ENCODE measurements at places on chromosomes 6 and 20. TPM values are rescaled to one million over a fixed set of nuclear protein-coding genes. Genes with fewer than 3 reads are reported as not detected.
A peak's percentile ranks its signal among the peaks of the same experiment; 100 is the strongest.

- no peak for DNase-seq
- H3K4me3 ChIP-seq, result no peak overlapping the region
- peaks cover 19% of the 10 kb centered on the region for H3K4me1 ChIP-seq
- H3K27me3 ChIP-seq, result peaks cover 6% of the 10 kb centered on the region
- H3K27ac ChIP-seq, result no peak overlapping the region
- H3K36me3 ChIP-seq, result no peaks in the 10 kb centered on the region
Observed at GRCh38 chr6:138597336-138597735, 98.0 kb upstream of the NHSL1 start.

- H3K4me1 ChIP-seq, result no peaks in the 10 kb centered on the region
- H3K4me3 ChIP-seq, result no peak overlapping the region
- no peaks in the 10 kb centered on the region for H3K36me3 ChIP-seq
- DNase-seq, result no peak
- H3K27ac ChIP-seq, result no peak overlapping the region
Observed at GRCh38 chr6:45947807-45948206, 67.9 kb downstream of the CLIC5 start.

PRL gene
- 0.60 TPM for total RNA-seq

SLC17A3 gene
- total RNA-seq, result not detected

GRCh38 chr6:25452031-25452430 lies 172.9 kb downstream of the CARMIL1 start:
- H3K36me3 ChIP-seq, result no peaks in the 10 kb centered on the region
- no peak overlapping the region for H3K4me3 ChIP-seq
- no peaks in the 10 kb centered on the region for H3K27me3 ChIP-seq
- H3K4me1 ChIP-seq, result peaks cover 14% of the 10 kb centered on the region
- H3K27ac ChIP-seq, result no peak overlapping the region

PDE10A gene
- not detected for total RNA-seq

DNA sequence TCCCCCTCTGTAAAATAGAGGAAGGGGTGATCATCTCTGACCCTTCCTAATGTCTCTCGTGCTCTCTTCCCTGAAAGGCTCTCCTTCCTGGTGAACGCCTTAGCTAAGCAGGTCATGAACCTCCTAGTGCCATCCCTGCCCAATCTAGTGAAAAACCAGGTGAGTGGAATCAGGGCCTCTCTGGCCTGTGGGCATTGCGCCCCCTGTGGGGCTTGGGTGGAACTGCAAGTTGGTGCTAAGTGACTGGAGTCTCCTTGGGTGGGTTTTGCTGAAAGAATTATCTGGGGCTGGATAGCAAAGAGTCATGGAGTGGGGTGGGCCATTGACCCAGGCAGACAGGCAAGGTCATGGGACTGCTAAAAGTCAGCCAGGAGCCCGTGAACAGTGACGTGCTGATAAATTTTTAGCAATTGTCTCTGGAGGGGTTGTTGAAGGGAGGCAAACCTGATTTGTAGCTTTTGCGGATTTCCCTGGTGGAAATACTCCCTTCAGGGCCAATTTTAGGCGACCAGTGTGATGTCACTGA lies 8.9 kb downstream of the BPIFB1 start:
- DNase-seq, result peak; percentile 78
- no peaks in the 10 kb centered on the region for H3K4me1 ChIP-seq
- H3K27me3 ChIP-seq, result no peaks in the 10 kb centered on the region
- H3K36me3 ChIP-seq, result no peaks in the 10 kb centered on the region
- no peak overlapping the region for H3K4me3 ChIP-seq

DHX16 gene
- total RNA-seq, result 31.1 TPM

DNA sequence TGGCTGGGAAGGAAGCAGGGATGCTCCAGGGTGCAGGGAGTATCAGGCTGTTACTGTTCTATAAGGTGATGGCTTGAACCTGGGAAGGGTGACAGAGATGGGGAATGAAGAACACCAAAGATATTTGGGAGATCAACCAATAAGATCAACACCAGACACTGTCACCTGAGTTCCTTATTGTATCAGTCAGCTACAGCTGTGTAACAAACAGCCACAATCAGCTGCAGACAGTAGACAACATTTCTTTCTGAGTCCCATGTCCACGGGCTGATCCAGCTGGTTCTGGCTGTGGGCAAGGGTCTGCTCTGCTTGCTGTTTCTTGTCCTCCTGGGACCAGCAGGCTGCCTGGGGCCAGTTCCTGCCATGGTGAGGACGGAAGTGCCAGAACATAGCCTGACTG lies 31.3 kb upstream of the SLCO4A1 start:
- peaks cover 7% of the 10 kb centered on the region for H3K27me3 ChIP-seq
- no peaks in the 10 kb centered on the region for H3K4me1 ChIP-seq
- DNase-seq, result no peak
- H3K27ac ChIP-seq, result no peak overlapping the region
- H3K36me3 ChIP-seq, result no peaks in the 10 kb centered on the region
- no peak overlapping the region for H3K4me3 ChIP-seq

DNA sequence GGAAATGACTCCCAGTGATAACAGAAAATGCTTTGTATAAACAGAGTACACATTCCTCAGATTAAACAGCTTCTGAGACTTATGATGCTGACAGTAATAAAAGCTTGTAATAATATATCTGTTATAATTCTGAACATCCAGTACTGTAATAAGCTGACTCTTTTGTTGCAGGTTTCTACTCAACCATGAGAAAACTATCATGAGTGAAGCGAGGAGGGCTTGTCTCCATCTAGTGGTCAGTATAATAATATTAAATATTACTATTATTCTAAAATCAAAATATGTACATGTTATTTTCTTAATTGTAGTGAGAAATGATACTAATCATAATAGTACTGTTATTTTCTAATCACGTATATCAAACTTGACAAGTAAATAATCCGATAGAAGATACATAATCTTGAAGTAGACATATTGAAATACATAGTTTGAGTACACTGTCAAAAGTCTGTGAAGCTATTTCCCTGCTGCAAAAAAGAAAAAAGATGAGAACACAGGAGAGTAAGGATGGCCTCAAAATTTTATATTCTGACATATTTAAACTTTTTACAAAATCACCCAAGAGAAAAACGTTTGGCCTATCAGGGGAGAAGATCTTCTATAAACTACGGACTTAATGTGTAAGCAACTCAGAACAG lies 183.1 kb downstream of the MOXD1 start:
- H3K27me3 ChIP-seq, result peaks cover 3% of the 10 kb centered on the region
- no peak overlapping the region for H3K4me3 ChIP-seq
- DNase-seq, result no peak
- H3K27ac ChIP-seq, result no peak overlapping the region
- H3K4me1 ChIP-seq, result no peaks in the 10 kb centered on the region

DNA sequence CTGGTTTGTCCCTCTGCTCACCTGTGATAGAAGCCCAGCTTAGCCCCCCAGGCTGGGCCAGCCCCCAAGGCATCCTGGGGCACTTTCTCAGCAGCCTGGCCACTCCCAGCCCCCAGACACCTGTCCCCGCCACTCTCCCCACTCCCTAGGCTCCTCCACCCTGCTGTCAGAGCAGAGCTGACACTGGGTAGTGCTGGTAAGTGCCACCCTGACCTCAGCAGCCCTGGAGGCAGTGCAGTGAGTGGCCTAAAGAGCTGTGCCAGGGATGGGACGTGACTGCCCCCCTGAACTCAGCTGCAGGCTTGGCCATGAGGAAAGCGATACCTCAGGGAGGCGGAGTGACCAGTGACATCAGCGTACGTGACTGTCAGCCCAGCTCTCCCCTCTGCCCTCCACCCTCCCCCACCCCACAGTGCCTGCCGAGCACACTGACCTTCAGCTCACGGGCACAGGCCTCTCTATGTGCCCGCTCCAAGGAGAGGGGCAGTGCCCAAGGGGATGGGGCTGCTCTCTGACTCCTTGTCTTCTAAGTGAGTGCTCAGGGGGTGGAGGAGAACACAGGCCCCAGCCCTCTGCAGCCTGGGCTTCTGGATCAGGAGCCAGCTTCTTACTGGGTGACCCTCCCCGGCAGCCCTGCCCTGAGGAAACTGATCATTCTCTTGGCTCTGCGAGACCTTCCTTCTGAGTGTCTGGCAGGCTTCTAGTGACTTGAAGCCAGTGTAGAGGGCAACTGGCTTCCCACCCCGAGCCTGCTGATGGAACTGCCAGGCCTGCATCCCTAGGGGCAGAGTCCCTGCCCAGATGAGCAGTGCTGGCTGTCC lies 172.7 kb downstream of the MRPL14 start:
- peaks cover 2% of the 10 kb centered on the region for H3K36me3 ChIP-seq
- no peak for DNase-seq
- H3K27me3 ChIP-seq, result peaks cover 10% of the 10 kb centered on the region
- H3K27ac ChIP-seq, result no peak overlapping the region

SNAI1 gene
- total RNA-seq, result 0.90 TPM
